ENCODE measurements at places on chromosomes 3 and 15.

DNA sequence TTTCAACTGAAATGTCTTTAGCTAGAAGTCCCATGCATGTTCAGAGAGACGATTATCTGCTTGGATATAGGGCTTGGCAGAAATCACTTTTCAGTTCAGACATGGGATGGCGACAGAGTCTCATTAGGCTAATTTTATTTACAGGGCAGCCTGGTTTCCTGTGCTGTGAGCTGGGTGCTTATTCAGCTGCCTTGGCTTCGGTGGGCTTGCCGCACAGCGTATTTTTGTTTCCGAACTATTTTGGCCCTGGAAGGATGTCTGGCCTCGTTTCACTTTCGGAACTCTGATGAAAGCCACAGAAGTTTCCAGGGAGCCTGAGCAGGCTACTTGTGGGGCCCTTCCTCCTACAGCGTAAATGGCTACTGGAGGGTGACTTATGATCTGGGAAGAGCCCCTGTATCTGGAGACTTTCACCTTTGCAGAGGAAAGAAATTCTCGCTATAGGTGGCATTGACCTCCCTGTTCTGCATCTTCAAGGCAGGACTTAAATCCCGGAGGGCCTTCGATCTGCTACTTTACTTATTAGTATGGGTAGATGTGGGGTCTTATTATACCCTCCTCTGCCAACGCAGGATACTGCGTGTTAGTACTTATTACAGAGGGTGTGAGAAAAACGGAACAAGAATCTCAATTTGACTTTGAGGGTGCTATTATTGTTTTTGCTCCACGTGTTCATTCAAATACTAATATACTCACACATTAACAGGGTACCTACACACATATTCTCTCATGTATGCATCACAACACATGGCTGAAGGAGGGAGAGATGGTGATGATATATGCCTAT, 364.0 kb upstream of the RBMS3 start:
- DNase-seq: no peak

GRCh38 chr3:66738625-66739365, 238.0 kb upstream of the LRIG1 start:
- no peak for DNase-seq

DNA sequence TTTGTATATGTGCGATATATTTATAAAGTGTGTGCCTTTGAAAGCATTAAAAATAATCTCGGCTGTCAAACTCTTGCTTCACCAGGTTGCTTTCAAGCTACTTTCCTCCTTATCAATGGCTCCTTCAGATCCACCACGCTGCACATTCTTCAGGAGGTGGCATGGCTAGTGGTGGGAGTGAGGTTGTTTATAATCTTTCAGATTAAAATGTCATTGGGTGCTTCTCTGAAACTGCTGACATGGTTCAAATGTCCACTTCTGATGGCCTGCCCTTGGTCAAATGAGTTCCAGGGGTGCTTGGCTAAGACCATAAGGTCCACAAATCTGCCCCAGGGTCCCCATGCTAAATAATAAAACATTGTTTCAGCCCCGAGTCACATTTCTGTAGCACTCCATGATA, 36.7 kb downstream of the ARHGAP31 start:
- no peak for DNase-seq

GRCh38 chr15:86489981-86490380, 410.3 kb downstream of the AGBL1 start:
- DNase-seq: no peak

DNA sequence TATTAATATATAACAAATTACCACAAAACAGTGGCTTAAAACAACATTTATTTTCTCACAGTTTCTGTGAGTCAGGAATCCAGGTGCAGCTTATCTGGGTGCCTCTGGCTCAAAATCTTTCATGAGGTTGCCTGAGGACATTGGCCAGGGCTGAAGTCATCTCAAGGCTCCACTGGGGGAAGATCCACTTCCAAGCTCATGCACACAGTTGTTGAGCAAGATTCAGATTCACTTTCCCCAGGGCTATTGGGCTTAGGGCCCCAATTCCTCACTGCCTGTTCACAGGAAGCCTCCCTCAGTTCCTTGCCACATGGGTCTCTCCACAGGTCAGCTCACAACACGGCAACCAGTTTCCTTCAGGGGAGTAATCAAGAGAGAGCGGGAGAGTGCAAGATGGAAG, 35.0 kb downstream of the RFTN1 start:
- no peak for DNase-seq

GRCh38 chr3:63976161-63976871, 47.0 kb downstream of the PSMD6 start:
- DNase-seq: no peak

DNA sequence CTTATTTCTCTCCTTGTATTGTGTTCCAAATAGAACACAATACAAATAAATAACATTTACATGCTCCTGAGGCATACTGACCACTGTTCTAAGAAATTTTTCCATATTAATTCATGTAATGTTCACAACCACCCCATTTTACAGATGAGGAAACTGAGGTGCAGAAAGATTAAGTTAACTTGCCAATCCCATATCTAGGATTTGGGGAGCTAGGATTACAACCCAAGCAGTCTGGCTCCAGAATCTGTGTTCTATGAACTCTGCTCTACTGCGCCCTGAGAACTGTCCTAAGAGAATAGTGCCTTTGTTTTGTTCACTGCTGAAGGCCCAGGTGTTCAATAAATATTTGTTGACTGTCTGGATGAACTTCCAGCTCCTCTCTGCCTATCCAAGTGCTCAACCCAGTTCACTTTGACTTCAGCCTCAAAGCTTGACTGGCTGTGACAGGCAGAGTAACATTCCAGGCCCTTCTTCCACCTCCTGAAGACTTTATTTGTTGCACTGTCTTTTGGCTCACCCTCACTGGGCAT, 3.1 kb downstream of the NEK10 start:
- no peak for DNase-seq

GRCh38 chr15:77714555-77714954, 81.8 kb upstream of the LINGO1 start:
- DNase-seq: no peak

DNA sequence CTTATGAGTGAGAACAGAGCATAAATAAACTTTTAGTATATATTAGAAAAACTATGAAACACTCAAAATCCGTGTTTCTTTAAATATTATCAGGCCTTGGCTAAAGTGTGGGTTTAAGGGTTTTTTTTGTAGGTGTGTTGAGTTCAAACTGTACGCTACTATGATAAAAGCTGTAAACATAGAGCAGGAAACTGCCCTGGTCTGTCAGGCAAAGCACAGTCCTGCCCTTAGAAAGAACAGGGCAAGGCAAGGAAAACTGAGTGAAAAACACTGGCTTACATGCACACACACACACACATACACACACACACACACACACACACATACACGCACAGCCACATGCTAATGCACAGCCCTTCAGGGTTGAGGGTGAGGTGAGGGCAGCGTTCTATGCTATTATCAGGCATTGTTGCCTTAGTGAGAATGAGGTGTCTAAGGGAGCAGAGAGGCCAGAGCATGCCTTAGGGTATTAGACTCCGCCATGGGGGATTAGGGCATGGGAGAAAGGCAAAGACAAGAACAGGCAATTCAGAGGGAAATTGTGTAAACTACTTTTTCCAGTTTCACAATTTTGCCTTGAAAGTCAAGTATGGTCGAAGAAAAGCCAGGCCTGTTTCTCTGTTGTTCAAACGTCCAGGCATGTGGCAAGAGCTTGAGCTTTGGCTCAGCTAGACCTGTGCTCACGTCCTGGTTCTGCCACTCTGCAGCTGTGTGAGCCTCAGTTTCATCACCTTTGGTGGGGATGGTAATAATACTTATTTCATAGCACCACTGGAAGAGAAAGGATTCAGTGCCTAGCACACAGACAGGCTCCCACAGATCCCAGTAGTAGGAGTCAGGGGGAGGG, 36.3 kb upstream of the TPM1 start:
- DNase-seq: no peak

GRCh38 chr15:70315431-70315830, 217.7 kb upstream of the TLE3 start:
- DNase-seq: no peak

- no peak for DNase-seq
These were observed 39.7 kb downstream of the MYO5C start for GRCh38 chr15:52255935-52256334.

All from CD4-positive, alpha-beta T cell treated with Interleukin-6 at 100 ng/mL for 8 hours (primary cell).